ENCODE measurements at places on chromosomes 3 and 15.

DNA sequence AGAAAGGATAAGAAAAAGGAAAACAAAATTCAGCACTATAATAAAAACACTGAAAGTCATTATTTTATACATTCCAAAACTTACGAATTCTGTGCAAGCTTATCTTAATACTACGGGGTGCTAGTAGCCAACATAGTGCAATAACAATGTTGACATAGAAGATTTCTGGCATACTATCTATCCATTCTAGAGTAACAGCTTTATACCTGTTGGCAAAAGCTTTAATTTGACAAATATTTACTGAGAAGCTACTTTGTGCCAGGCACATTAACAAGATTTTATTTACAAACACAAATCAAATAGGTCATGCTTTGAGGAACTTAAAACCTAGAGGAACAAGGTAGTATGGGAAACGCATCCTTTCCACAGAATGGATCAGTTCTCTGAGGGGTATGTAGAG, 1.1 kb downstream of the ACKR4 start:
- DNase-seq: no peak

GRCh38 chr3:11803977-11804892, 42.5 kb downstream of the TAMM41 start:
- peak; percentile 45 for DNase-seq

DNA sequence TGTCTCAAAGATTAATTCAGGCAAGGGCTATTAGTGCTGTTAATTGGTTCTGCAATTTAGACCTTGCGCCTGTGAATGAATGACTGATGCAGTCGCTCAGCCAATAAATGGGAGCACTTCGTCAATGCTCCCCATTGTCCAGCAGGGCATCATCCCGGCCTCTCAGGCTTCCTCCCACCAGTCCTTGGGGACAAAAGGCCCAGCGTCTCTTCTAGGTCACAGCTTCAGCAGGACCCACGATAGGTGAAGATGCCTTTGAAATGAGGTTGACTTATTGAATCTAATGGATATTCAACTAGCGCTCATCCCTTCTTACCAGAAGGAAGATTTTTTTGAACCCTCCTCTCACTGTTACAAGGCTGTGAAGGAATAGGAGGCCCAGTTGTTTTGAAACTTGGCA, 47.7 kb upstream of the CLDN18 start:
- DNase-seq: no peak

DNA sequence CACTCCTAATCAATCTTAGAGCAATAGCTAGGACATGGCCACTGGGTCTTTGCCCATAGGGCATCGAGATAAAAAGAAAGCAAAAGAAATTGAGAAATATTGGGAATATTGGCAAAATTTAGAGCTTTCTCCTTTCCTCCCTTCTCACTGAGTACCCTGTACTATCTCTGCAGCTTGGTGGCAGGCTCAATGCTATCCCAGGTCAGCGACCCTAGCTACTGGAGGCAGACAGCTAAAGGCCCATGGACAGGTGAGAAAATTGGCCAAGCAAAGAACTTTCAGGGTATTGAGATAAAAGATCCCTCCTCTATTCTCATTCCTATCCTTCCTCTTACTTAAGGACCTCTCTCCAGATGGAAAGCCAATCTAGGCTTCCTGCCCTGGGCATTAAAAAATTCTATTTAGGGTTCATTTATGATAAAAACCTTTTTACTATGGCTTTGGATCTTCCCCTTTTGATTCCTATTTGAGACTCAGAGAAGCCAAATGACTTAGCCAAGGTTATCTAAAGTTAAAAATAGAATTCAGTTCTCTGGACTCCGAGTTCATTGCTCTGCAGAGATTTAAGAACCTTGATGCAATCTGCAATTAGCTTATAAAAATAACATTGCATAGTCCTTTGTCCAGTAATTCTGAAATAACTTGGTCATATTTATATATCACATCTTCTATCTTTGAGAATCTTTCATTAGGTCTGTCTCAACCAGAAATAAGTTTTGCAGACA, 75.4 kb downstream of the THRB start:
- DNase-seq: no peak

DNA sequence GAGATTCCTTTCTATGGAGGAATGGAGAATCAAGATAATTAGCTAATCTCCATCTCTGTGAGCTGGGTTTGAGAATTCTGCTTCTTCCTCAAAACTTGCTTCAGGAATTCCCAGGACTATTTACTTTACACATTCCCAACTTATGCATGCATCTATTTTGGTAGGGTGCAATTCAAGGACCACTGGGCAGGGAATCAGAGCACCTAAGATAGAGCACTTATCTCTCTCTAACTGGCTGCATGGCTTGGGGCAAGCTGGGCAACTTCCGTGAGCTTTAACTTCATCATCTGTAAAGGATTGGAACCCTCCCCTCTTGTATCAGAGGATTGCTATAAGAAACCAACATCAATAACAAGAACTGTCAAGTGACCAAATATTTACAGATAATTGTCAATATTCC, 160.2 kb downstream of the PDCD6IP start:
- DNase-seq: no peak

- DNase-seq: no peak
Measured at GRCh38 chr15:58492661-58493397, 61.0 kb downstream of the LIPC start.

DNA sequence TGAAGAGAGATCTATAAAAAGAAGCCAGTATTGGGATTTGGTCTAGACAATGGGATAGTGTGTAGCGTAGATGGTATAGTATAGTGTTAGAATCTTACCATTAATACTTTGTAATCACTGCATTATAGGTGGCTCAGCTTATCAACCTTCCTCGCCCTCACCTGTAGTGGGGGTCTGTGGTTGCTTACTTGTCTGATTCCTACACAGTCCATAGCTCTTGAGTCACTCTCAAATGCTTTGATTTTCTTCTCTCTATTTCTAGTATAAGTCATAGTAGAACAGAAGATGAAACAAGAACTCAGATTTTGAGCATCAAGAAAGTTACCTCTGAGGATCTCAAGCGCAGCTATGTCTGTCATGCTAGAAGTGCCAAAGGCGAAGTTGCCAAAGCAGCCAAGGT, 115.2 kb downstream of the IL1RAP start:
- DNase-seq: no peak

DNA sequence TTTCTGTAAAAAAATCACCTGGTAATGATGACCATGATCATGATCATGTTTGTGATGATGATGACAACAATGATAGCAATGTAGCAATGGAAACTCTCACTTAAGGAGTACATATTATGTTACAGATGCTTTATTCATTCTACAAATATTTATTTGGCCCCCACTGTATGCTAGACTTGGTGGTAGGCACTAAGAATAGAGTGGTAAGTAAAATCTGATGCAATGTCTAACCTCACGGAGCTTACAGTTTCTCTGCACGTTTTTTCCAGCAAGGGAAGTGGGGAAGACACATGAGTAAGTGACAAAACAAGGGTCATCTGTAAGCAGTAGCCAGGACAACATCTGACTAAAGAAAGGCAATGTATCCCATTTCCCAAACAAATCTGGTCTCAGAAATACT, 199.4 kb upstream of the MRPL3 start:
- DNase-seq: no peak

DNA sequence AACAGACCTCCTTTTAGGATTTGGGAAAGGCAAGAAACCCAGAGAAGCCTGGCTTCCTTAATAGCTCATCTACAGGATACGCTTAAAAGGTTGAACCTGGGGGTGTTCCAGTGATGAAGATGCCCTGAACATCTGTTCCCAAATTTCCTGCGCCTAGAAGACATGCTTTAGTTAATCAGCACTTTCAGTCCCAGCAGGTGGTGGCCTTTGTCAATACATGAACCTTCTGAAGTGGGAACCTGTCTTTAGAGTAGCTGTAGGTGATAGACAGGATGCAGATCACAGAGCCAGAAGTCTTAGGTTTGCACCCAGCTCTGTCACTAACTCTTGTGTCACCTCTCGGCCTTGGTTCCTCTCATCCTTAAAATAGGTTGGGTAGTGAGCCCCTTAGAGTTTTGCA, 149.7 kb upstream of the SYNPR start:
- no peak for DNase-seq

- no peak for DNase-seq
Measured at GRCh38 chr3:52093756-52094545, 37.6 kb upstream of the DUSP7 start.

- DNase-seq: no peak
Measured at GRCh38 chr3:3177861-3178497, 1.5 kb downstream of the CRBN start.

DNA sequence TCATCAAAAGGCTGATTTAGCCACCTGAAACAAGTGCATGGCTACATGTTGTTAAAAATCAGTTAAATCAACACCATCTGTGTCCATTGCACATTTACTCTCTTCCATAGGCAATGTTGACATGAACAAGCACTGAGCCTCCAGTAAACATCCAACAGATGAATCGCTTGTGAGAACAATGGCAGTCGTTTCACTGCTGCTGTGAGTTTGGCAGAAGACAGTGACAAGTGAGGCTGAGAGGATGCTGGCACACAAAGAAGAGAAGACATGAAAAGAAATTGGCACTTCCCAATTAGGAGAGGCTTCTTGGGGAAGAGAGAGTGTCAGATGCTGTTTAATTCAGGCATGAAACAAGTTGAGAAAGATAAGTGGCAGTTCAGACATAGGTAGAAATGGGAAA, 227.4 kb upstream of the STT3B start:
- no peak for DNase-seq
